NCI-H2081 (cell line): ENCODE measurements at places on chromosomes 13 and 19.

- DNase-seq, result no peak
These were observed 849 bp downstream of the GAS6 start for GRCh38 chr13:113862931-113863523.

GRCh38 chr13:41470196-41470595 lies 12.8 kb downstream of the RGCC start:
- no peak for DNase-seq

- DNase-seq, result no peak
These were observed 30.2 kb upstream of the FREM2 start for GRCh38 chr13:38656699-38657098.

DNA sequence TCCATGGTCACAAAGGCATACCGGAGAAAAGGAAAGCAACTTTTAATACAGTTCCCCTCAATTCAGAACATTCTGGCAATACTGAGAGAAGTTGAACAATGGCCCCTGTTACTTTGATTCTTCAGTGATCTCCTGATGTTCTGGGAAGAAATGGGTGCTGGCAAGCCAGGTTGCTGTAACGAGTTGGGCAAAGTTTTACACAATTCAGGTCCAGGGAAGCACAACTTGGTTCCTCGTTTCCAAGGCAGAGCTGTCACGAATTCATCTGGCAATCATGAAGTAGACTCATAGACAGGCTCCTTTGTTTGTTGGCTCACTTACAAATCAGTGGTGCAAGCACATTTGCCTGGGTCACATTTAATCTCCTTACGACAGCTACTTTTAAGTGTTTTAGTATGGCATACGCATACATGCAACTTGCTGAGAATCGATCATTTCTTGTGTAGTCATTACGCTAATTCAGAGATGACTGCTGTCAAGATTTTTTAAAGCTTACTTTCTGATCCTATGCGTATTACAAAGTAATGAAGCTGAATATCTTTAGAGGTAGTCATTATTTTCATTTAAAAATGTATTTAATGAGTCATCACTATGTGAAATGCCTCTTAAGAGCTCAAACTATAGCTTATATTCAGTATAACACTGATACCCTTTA lies 174.7 kb downstream of the GPC5 start:
- no peak for DNase-seq

DNA sequence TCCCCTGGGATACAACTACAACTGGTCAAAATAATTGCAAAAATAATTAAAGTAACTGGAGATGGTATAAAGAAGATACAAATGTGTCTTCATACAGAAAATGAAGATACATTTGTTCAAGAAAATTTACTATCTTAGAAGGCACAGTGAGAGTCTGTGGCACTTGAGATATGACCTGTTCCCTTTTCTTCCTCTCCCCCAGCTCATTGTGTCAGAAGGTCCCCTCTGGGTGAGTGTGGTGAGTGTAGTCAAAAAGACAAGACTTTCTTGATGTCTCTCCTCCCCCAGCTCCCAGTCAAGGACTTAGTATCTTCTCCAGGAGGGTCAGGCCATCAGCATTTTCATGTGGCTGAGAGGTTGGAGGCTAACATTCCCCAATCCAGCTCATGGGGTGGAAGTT lies 51.7 kb downstream of the EDNRB start:
- no peak for DNase-seq

- DNase-seq, result no peak
These were observed 221.0 kb downstream of the KLF12 start for GRCh38 chr13:73913079-73913740.

GRCh38 chr19:36113894-36114720 lies 568 bp downstream of the POLR2I start:
- peak; percentile 17 for DNase-seq

DNA sequence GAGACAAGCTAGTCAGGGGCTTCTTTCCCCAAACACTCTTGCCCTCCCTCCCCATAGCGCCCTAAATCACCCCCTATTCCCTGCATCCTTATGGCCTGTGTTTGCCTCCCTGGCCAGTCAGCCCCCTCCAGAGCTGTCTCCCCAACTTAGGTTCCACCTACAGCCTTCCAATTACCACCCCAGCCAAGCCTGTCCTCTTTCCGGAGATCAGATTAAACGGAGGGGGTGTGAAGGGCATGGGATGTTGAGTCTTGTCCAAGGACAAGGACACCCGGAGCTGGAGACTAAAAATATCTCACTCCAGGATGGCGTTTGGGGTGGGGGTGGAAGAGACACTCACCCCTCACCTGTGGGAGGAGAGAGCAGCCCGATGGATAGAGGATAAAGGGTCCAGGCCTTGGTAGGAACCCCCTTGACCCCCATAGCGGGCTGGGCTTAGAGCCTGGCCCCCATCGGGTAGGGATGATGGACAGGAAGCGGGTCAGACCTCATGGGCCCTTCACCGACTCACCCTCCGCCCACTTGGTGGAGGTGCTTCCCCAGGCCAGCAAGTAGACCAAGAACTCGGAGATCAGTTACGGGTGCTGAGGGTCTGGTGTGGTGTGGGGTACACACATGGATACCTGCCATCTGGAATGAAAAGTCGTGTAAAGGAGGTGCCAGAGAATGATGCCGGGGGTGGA lies 6.0 kb downstream of the ZNF865 start:
- no peak for DNase-seq

GRCh38 chr13:95067303-95067702 lies 233.9 kb downstream of the ABCC4 start:
- no peak for DNase-seq

- DNase-seq, result no peak
These were observed 76.6 kb upstream of the SOX1 start for GRCh38 chr13:111990362-111990761.

DNA sequence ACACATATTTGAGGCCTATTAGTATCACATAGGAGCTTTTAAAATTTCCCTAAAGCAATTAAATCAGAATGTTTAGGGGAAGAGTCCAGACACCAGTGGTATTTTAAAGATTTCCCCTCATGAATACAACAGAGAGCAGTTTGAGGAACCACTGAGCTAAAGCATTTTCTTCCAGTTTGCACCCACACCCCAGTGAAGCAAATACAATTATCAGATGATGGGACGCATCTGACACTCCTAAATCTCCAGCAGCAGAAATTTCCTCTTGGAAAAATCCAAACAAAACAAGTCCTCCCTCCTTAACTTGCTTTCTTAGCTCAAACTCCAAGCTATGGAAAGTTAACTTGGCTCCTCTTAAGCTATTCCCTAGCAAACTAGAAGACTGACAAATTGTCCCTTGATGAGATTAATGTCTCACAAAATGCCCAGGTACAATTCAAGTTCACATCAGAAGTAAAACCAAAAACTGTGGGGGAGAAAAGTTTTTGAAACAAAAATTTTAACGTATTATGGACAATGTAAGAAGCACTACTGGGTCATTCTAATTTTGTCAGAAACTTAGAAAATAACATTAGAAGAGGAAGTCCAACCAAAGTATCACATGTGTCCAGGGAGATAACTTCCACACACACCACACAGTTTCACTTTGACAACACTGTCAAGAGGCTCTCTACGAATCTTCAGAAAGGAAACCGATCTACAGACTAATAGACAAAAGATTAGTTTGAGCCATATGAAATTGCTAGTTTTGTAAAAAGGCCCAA lies 74.1 kb downstream of the ABCC4 start:
- DNase-seq, result no peak

DNA sequence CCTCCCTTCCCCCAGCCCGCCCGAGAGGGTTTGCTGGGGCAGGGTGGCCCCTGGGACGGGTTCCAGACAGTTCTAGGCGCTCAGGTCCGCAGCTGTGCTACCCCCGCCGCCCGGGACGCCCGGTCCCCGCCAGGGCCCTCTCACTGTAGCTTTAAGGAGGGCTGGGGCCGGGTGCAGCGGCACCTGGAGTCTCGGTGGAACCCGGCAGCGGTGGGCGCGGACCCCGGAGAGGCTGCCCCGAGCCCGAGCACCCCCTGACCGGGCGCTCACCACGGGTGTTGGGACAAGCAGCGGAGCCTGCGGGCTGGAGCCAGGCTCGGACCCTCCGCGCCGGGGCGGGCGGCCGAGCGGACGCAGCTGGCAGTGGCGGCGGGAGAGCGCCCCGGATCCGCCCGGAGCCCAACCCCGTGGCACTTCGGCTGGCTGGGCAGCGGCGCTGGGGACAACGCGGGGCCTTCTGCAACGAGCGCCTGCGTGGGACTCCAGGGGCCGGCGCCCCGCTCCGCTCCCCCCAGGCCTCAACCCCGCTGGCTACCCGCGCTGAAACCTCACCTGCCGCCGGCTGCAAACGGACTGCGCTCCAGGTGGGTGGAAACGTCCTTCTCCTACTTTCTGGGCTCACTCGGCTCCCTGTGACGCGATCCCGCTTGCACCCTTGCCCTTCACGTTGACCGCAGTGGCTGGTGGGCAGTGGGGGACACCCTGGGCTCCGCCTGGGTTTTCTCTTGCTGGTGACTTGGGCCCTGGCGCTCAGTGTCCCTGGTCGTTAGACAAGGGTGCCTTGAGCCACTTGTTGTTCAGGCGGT lies 81.1 kb downstream of the ZNF429 start:
- DNase-seq, result no peak

DNA sequence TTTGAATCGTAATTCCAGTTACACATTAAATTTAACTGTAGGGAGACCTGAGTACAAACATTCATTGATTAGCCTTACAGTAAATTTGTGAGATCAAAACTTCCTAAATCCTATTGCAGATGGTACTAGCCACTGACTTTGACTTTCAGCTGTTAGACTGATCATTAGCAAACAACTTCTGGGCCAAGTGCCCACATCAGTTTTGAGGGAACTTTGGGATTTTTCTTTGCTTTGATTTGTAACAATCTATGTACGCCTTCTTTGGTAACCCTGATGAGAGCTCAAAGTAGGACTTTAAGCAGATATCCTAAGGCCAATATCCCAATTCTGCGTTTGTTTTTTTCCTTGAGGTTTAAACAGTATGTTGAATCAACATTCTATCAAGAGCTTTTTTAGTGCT lies 131.5 kb downstream of the DLEU7 start:
- DNase-seq, result no peak

- DNase-seq, result peak; percentile 51
These were observed 9.0 kb downstream of the BLOC1S3 start for GRCh38 chr19:45187421-45188100.

DNA sequence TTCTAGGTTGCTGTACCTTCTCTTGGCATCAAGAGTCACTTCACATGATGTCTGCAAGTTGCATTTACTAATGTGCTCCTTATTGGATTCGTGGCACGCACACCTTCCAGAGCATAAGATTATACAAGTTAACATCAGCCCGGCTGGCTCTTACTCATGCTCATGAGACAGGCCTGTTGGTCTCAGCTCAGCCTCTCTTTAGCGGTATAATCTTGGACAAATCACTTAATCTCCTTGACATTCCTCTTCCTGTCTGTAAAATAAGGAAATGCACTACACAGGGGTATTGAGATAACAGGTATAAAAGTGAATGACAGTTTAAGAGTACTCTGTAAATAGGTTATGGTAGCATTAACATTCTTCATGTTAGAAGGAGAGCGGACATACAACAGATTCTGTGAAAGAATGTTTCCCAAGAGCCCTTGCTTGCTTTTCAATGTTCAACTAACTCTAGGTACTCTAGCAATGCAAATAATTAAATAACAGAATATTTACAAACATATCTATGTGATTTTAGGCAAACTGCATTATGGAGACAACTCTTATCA lies 181.1 kb downstream of the FGF14 start:
- no peak for DNase-seq

DNA sequence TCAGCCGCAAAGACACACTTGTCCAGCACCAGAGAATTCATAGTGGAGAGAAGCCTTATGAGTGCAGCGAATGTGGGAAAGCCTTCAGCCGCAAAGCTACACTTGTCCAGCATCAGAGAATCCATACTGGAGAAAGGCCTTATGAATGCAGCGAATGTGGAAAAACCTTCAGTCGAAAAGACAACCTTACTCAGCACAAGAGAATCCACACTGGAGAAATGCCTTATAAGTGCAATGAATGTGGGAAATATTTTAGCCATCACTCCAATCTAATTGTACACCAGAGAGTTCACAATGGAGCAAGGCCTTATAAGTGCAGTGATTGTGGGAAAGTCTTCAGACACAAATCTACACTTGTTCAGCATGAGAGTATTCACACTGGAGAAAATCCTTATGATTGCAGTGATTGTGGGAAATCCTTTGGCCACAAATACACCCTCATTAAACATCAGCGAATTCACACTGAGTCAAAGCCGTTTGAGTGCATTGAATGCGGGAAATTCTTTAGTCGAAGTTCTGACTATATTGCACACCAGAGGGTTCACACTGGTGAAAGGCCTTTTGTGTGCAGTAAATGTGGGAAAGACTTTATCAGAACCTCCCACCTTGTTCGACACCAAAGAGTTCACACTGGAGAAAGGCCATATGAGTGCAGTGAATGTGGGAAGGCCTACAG lies 6.8 kb downstream of the ZNF134 start:
- no peak for DNase-seq

DNA sequence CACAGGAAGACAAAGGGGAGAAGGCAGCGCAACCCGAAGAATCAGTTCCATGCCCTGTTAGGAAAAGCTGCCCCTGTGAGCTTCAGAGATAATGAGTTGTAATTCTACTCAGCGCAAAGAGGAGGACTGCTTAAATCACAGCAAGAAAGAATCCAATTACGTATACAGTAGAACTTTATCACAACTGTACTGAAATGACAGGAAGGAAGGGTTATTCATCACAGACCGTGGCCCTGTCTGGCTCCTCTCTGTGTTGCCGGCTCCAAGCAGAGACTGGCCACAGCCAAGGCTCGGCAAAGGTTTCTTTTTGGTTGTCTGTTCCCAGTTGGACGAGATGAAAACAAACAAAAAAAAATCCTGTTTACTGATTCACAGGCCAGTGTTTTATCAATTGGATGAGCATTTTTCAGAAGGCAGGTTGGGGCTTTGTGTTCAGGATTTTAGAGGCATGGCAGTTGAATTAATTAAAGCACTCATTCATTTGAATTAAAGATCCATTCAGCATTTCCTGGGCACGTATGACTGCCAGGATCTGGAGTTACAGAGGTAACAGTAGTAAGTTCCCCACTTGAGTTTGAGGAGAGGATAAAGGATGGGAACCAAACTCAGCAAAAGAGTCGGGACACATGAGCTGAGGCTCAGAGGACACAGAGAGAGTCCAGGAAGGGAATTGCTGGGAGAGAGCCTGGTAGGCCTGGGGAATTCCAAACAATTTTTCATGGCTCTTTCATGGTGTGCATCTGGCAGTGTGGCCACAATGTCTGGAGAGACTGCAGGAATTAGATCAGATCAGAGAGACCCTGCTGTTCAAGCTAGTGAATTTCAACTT lies 341.0 kb downstream of the DNAJC15 start:
- DNase-seq, result no peak

DNA sequence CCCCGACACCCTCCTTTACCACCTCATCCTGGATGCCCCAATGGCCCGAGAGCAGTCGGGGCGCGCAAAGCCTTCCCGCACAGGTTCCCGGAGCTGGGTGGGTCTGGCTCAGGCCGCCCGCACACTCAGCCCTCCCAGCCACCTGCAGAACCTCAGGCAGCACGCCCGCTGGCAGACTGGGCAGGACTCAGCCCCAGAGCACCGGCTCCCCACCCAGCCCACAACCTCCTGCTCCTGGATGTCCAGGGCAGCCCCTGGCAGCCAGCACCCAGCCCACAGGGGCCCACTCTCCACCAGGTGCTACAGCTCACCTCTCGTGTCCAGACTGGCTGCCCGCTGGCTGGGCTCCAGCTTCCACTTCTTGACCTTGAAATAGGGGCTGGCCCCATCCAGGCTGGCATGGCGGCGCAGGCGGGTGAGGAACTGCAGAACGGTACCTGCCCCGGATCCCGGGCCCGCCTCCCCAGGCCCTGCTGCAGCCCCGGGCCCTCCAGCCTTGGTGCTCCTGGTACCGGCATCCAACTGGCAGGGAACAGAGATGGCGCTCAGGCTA lies 4.6 kb downstream of the CBARP start:
- DNase-seq, result no peak
